ENCODE measurements at places on chromosomes 3 and 15.
A peak's percentile ranks its signal among the peaks of the same experiment; 100 is the strongest.

GRCh38 chr15:90352107-90352893 lies at the start of gene ZNF774:
Gene ZNF774 (plus strand): TSS chr15:90352284. CDS start chr15:90354661, 2,377 bp downstream.
- DNase-seq = peak; percentile 86

DNA sequence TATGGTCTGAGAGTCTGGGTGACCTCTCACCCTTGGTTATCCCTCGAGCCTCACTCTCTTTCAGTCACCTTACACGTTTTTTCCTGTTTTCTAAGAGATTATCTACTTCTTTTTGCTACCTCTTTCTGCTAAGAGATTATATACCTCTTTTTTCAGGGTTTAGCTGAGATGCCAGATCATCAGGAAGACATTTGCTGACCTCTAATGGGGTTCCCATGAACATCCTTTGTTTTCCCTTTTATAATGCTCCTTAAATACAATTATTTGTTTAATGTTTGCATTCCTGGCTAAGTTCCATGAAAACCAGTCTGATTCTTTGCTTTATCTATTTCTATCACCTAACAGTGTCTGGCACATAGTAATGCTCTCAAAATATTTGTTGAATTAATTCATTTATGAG lies 39.6 kb downstream of the LEKR1 start:
- no peak for DNase-seq

GRCh38 chr15:100048736-100049135 lies 293.0 kb downstream of the ADAMTS17 start:
- DNase-seq = no peak

GRCh38 chr3:37609181-37610110 lies 252.2 kb upstream of the CTDSPL start:
- no peak for DNase-seq

DNA sequence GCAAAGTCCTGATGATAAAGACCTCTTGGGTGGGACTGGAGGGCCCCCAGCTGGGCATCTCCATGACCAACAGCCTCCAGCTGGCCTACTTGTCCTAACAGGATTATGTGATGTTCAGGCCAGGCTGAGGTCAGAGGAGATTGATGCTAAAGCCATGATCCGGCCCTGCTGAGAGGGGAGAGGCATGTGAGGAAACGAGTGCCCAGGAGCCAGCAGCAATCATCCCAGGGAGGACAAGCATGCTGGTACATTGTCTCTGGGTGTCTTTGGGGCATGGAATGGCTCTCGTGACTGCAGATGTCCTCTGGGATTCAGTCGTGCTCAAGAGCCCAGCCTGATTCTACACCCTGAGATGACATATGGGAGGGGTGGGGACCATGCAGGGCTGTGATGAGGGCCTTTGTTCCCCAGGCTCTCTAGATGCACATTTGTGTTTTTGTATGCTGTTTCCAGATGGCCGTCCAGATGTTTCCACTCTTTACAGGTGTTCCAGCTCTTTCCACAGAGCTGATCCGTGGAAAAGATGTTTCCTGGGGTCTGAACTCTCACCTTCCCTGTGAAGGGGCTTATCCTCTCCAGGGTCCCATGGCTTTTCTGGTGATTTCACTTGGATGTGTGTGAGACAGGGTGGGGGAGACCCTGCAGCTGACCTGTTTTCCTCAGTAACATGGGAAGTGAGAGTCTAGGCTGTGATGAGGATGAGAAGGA lies 20.2 kb downstream of the SLC24A1 start:
- no peak for DNase-seq

DNA sequence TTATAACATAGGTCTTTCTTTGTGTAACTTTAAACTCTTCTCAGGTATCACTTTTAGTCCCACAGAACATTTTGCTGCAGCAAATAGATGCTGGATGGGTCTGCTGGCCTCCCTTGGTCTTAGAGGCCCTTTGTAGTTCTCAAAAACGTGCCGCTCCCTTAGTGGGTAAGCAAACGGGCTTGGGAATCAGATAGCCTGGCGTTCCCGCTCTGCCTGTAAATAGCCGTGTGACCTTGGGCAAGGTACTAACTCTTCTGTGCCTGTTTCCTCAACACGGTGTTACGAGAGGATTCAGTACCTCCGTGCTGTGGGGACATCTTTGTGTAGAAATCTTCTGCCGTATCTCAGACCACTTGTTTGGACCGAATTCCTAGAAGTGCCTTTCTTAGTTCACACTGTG lies 64.4 kb downstream of the DNAJB8 start:
- DNase-seq = no peak

- DNase-seq = peak; percentile 71
Measured at GRCh38 chr15:52651868-52652267, 27.3 kb downstream of the ATOSA start.

DNA sequence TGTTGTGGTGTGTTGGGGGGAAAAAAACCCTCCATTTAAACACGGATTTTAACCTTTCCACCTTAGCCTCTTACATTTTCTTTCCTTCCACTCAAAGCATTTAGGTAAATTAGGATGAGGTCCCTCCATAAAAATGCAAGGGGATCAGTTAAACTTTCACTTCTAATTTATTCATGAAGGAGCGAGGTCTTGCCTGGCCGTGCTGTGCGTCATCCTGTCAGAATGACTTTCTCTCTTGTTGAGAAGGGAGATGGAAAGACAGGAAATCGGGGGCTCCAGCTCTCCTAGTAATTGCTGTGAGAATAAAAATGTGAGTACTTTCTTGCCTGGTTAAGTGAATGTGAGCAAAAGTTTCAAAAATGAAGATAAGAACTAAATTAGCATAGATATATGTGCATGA lies 962.3 kb upstream of the NR2F2 start:
- DNase-seq = peak; percentile 21

DNA sequence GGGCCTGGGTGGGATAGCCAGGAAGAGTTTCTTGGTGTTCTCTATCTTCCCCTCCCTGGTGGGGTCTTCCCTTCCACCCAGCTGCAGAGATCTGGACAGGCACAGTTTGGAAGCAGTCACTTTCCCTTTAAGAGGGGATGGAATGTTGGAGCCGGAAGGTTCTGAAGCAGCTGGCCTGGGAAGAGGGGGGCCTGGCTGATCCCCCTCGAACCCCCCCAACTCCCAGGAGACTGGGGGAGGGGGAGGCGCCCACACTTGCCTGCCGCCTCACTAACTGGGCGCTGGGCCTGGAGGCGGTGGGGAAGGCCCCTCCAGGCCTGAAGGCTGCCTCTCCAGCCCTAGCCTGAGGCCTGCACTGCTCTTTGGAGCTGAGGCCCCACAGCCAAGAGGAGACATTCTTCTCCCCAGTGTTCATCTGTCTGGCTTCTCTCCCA lies 1.4 kb downstream of the DVL3 start:
- DNase-seq = peak; percentile 50

DNA sequence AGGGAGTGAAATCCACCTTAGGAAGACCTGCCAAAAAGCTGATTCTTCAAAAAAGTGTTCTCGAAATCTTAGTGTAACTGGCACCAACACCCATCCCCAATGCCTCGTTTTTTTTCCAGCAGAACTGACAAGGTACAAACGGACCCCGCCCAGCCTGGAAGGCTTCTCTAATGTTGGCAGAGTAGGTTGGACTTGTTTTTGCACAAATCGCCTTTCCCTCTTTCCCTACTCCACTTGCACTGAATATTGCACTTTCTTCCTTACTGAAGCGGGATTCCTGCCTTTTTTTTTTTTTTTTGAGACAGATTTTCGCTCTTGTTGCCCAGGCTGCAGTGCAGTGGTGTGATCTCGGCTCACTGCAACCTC lies 544 bp upstream of the TIMMDC1 start:
- DNase-seq = peak; percentile 48

GRCh38 chr3:37086918-37087317 lies 87.5 kb downstream of the LRRFIP2 start:
- DNase-seq = no peak

GRCh38 chr3:56468184-56469106 lies at the start of gene ERC2:
Gene ERC2 (minus strand): TSS chr3:56468467.
- peak; percentile 63 for DNase-seq
